ENCODE measurements at places on chromosomes 6 and 20.

- no peaks in the 10 kb centered on the region for H3K27me3 ChIP-seq
- H3K27ac ChIP-seq: peak overlapping the region; percentile 40
- H3K4me1 ChIP-seq: peaks cover 54% of the 10 kb centered on the region
- H3K4me3 ChIP-seq: no peak overlapping the region
- DNase-seq: no peak
Measured at GRCh38 chr20:49672096-49672664, 41.5 kb downstream of the B4GALT5 start.

DNA sequence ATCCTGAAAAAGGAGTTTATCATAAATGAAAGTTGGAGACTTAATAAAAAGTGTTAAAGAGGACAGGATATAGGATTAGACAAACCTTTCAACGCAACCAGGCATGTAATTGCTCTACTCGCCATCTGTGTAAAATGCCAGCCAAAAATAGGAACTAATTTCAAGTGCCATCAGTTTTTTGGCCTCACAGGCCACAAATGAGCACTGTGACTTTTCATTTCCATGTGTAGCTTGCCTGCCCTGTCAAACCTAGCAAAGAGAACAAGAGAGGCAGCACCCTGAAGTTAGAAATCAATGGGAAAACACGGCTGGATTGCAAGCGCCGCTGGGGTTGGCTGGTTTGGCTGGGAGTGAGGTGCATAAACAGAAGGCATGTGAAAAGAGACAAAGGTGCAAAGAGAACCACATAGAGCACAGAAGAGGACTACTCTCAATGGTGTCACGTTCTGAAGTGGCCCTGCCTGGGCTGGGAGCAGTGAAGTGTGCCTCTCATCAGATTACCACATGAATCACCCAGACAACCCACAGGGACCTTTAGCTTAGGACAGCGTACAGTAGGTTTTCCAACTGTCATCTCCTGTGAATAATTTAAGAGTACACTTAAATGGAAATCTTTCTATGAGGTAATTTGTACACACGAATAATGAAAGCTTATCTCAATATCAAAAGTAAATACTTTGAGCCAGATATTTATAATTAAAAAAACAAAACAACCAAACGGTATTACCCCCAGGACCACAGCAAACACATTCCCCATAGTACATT, 78.0 kb upstream of the NHSL1 start:
- H3K27ac ChIP-seq: no peak overlapping the region
- H3K4me3 ChIP-seq: no peak overlapping the region
- peaks cover 8% of the 10 kb centered on the region for H3K4me1 ChIP-seq
- no peaks in the 10 kb centered on the region for H3K36me3 ChIP-seq
- no peak for DNase-seq
- peaks cover 12% of the 10 kb centered on the region for H3K27me3 ChIP-seq

DNA sequence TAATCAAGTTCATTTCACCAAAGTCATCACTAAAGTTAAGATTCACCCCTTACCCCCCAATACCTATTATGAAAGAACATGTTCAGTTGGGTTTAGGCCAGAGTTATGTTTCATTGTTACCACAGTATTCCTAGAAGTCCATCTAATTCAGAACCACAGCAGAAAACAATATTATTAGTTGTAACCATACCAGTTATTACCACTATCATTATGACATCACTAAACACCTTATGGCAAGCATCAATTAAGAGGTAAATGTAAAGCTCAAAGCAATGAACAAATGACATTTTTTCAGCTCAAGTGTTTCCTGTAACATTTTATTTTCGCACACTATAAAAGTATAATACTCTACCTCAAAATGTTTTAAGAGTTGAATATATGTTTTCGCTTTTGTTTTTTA, 4.4 kb downstream of the CEP85L start:
- H3K4me3 ChIP-seq: no peak overlapping the region
- no peaks in the 10 kb centered on the region for H3K36me3 ChIP-seq
- H3K27ac ChIP-seq: no peak overlapping the region
- peaks cover 41% of the 10 kb centered on the region for H3K4me1 ChIP-seq
- no peaks in the 10 kb centered on the region for H3K27me3 ChIP-seq
- no peak for DNase-seq

DNA sequence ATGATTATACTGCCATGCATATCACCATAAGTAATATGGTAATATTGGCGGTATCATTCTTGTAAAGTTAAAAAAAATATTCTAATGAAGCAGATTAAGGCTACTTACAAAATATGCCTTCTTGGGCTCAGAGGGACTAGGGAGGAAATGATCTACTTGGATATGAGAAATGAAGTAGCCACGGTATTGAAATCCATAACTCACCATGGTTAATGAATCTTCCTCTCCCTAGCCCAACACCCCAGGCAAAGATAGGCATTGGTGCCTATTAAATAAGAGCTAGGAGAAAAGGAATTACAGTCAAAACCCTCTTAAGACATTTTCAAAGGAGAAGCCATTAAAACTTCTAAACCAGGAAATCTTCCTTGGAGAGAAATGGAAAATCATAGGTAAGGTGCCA, 280.5 kb downstream of the TFAP2B start:
- H3K4me3 ChIP-seq: no peak overlapping the region
- no peaks in the 10 kb centered on the region for H3K27me3 ChIP-seq
- H3K4me1 ChIP-seq: no peaks in the 10 kb centered on the region
- H3K36me3 ChIP-seq: no peaks in the 10 kb centered on the region
- no peak for DNase-seq

DNA sequence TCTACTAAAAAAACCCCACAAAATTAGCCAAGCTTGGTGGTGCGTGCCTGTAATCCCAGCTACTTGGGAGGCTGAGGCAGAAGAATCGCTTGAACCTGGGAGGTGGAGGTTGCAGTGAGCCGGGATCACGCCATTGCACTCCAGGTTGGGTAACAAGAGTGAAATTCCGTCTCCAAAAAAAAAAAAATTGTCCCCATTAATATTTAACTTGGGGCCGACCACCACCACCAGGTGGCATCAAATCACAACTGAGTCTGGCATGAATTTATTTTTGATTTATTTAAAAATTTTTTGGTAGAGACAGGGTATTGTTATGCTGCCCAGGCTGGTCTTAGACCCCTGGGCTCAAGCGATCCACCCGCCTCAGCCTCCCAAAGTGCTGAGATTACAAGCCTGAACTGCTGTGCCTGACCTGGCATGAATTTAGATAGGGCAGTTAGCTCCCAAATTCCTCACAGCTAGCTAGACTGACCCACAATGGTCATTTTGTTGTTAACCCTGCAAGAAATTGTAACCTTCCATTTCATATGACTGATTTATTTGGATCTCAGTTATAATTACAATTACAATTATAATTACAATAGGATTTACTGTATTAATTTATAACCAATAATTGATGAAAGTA, 17.1 kb upstream of the BEND3 start:
- H3K4me3 ChIP-seq: no peak overlapping the region
- DNase-seq: peak; percentile 34
- H3K27ac ChIP-seq: no peak overlapping the region

Measured in activated T-cell treated with anti-CD3 and anti-CD28 coated beads, Interleukin-2, amount 50 U/mL, for 72 hours (primary cell).